Kidney (tissue), 22 donors: ENCODE measurements at places on chromosomes 7 and 10.

- no peak for DNase-seq
Observed at GRCh38 chr7:4693152-4693551, 11.1 kb downstream of the FOXK1 start.

DNA sequence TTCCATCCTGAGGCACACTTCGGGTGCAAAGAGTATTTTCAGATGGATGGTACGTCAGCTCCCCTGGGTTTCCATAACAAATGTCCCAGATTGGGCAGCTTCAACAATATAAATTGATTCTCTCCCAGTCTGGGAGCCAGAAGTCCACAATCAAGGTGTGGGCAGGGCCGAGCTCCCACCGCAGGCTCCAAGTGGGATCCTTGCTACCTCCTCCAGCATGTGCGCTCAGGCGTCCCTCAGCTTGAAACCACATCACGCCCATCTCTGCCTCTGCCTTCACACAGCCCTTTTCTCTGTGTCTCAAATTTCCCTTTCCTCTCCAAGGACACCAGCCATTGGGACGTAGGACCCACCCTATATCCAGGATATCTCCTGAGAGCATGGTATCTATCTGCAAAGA lies 153.5 kb downstream of the DIP2C start:
- DNase-seq, result no peak

DNA sequence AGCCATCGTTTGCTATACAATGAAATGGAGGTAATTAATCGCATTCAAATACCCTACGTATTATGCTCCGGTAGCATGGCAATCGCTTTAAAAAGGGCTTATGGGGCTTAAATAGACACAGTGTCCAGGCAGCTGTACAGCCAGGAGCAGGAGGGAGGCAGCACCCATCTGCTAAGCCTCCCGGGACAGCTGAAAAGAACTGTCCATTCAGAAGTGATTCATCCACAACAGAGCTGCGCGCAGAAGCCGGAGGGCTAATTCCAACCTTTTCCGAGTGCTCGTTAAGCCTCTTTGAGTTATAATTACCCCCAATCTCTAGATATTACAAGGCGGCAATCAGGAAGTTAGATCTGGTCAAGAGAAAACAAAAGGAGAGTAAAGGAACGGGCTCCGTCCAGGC lies 58.3 kb downstream of the DPYSL4 start:
- no peak for DNase-seq

- no peak for DNase-seq
Observed at GRCh38 chr7:28082071-28082470, 98.5 kb downstream of the JAZF1 start.

GRCh38 chr7:142301299-142301698 lies 43.4 kb upstream of the PRSS58 start:
- no peak for DNase-seq

- no peak for DNase-seq
Observed at GRCh38 chr10:89959433-89960110, 258.2 kb downstream of the KIF20B start.

- DNase-seq, result no peak
Observed at GRCh38 chr10:90420637-90421318, 437.1 kb downstream of the HTR7 start.

- no peak for DNase-seq
Observed at GRCh38 chr10:49396666-49396999, 744 bp upstream of the DRGX start.

GRCh38 chr10:130500261-130501000 lies 364.2 kb downstream of the GLRX3 start:
- no peak for DNase-seq

DNA sequence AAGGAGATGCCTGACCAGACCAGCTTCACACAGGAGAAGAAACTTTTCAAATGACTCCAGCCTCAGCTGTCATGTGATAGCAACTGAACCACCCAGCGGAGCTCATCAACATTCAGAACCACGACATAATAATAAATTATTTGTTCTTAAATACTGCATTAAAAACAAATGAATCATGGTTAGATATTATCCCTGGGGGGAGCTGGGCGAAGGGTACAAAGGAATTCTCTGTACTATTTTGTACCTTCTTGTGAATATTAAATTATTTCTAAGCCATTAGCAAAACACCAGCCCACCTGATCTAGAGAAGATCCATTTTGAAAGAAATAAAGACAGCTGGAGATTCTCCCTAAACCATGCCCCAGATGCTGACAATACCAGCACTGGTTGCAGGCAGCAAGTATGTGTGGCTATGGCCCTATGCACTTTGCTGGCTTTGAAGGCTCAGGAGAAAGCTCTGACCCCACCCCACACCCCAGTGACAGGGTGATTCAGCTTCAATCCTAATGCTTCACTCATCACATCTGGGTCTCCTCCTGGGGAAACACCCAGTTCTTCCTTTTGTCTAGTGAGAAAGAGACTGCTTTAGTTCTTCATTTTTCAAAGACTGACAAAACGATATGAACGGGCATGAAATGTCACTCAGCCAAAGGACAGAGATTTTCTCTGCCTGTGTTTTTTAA lies 45.5 kb upstream of the NKX2-3 start:
- no peak for DNase-seq

GRCh38 chr7:38411404-38411803 lies 138.0 kb upstream of the TARP start:
- DNase-seq, result no peak

DNA sequence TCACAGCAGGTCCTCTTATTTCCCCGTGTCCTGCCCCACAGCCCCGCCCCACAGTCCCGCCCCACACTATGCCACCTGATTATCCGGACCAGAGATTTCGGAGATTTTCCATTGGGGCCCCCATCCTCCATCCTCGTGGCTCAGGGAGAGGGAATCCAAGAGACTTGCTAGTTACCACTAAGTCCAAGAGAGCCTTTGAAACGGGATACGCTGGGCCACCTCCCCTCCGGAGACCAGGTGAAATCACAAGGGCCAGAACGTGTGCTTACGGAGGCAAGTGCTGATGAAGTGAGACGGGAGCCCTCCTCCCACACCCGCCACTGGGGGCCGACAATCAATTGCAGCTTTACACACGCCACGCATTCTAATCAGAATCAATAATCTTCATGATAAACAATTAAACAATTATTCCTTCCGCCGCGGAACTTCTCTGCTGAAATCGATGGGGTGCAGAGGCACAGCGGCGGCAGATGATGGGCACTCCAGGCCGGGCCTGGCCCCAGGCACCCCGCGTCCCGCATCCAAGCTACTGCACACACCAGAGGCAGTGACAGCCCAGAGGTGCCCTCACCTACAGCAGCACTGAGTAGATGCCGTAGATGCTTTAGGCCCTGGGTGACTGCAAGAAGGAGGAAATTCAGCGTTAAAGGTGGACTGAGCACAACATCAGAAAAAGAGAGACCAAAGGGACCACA lies 534.0 kb upstream of the FOXK1 start:
- peak; percentile 34 for DNase-seq

- no peak for DNase-seq
Observed at GRCh38 chr10:102602272-102603045, 41.8 kb upstream of the TRIM8 start.

GRCh38 chr7:46349490-46349889 lies 428.4 kb upstream of the IGFBP3 start:
- no peak for DNase-seq

DNA sequence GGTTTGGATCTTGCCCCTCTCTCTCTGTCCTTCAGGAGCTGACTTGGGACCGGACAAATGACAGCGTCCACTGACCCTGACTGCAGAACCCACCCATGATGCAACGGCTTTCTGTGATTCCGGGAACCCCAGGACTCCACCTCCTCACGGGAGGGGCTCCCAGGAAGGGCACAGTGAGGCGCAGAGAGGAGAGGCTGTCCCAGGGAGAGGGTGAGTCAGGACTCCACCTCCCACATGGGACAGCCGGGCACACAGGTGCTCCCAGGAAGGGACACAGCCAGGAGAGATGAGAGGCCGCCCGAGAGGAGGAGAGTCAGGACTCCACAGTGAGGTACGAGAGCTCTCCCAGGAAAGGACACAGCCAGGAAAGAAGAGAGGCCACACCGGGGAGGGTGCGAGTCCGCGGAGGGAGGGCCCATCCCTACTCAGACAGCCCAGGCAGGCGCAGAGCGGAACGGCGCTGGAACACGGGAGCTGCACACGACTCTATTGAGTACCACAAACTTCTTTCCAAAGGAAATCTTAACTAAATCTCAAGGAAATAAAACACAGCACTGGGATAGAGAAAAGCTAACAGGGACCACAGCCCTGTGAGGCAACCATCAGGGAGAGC lies 162.5 kb downstream of the MAD1L1 start:
- DNase-seq, result no peak

DNA sequence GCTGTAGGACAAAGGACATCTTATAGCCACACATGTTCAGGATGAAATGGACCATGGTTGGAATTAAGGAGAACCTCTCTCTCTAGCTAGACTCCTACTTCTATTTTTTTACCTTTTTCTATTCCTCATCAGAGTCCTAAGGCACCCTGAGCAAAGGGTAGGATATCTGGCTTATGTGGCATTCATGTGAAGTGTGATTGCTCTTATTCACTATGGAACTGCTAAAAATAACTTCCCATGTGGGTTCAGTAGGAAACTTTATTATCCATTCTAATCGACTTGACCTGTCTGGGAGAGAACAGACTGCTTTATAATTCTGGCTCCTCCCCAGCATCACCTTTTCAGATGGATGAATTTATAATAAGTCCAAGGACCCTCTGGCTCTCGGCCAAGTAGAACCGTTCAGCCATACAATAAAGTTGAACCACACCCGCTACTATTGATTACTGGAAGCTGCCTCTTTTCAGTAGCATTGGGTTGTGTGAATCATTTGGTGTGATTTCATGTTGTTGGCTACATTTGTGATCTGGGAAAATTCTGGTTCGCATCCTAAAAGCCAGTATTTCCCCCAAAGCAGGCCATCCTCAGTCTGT lies 117.5 kb downstream of the NRF1 start:
- DNase-seq, result no peak

- peak; percentile 74 for DNase-seq
Observed at GRCh38 chr10:21399392-21400035, 126.0 kb downstream of the SKIDA1 start.

DNA sequence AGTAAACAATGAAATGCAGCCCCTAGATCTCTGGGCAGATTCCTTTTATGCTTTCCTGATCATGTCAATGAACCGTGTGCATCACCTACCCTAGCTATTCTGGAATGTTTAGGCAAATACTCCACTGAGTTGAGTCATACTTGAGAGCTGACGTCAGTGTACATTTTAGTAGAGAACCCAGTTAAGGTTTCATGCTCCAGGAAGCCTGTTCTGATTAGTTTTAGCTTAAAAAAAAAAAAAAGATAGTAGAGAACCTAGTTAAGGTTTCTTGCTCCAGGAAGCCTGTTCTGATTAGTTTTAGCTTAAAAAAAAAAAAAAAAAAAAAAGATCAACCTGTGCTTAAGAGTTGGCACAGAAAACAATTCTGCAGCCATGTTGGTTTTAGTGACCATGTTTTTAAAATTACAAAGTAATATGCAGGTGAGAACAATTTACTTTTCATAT lies 3.7 kb upstream of the MCU start:
- DNase-seq, result no peak

- no peak for DNase-seq
Observed at GRCh38 chr7:85011127-85011526, 175.7 kb downstream of the SEMA3D start.

DNA sequence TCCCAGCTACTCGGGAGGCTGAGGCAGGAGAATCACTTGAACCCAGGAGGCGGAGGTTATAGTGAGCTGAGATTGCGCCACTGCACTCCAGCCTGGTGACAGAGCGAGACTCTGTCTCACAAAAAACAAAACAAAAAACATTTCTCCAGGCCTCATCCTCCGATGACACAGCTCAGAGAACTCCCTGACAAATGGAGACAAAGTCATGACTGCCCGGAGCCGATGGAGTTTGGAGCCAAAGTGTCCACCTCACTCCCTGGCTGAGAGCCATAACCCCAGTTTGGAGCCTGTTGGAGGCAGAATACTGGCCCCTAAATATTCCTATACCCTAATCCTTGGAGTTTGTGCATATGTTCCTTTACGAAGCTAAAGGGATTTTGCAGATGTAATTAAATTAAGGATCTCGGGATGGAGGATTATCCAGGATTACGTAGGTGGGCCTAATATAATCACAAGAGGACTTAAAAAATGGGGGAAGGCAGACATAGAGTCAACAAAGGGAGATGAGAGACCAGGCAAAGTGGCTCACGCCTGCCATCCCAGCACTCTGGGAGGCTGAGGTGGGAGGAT lies 22.7 kb downstream of the SSC4D start:
- DNase-seq, result no peak

DNA sequence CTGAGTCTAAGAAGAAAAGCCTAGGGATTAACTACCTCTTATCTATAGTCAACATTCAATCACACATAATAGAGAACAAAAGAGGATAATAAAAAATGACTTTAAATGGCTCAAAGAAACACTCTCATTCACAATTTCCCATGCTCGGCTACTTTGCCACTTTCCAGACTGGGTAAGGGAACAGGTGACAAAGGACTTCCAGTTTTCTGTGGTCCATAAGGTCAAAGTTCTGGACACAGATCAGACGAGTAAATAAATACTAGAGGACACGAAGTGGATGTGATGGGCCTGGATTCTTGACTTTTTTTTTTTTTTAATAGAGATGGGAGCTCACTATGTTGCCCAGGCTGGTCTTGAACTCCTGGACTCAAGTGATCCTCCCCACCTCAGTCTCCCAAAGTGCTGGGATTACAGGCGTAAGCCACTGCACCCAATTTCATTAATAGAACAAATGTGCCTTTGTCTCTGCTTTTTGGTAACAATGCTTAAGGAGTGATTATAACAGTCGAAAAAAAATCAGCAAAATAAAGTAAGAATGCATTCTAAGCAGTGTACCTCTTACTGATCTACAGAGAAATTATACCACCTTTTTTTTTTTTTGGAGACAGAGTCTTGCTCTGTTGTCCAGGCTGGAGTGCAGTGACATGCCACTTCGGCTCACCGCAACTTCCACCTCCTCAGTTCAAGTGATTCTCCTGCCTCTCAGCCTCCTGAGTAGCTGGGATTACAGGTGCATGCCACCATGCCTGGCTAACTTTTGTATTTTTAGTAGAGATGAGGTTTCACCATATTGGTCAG lies 70.6 kb downstream of the WAPL start:
- no peak for DNase-seq

DNA sequence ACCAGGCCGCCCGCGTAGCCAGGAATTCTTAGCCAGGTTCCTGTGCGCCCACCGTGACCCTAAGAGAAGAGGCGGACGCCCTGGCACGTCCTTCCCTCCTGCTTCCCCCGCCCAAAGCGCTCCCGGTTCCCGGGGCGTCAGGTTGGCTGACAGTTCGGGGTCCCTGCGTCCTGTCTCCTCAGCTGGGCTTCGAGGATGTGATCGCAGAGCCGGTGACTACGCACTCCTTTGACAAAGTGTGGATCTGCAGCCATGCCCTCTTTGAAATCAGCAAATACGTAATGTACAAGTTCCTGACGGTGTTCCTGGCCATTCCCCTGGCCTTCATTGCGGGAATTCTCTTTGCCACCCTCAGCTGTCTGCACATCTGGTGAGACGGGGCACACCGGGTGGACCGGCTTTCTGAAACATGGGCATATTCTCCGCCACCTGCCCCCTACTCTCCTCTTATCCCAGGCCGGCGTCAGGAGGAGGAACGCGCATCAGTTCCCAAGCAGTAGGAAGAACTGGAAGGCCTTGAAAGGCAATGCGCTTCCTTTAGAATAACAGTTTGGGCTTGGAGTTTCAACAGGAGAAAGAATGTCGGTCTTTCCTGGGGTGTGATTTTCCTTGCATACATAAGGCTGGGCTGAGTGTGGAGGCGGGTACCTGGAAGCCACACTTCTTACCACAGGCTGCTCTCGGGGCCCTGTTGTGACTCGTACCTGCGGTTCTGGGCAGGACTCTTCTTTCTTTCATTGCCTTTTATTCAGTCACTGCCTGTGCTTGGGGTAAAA lies 728 bp downstream of the CAV2 start:
- DNase-seq, result peak; percentile 60
